Astrocyte (in vitro differentiated cells and primary cell): ENCODE measurements at places on chromosomes 4 and X. TPM values are rescaled to one million over a fixed set of nuclear protein-coding genes. Genes with fewer than 3 reads are reported as not detected.

ZXDB gene
- 4.8 and 5.1 TPM in 2 replicates for total RNA-seq

UGT2B17 gene
- not detected in 2 replicates for total RNA-seq

XK gene
- total RNA-seq: 0.17 and 0.25 TPM in 2 replicates

PRSS12 gene
- 2.1 and 4.1 TPM in 2 replicates for total RNA-seq

ZNF157 gene
- total RNA-seq: 0.17 and 0.54 TPM in 2 replicates

ETDB gene
- total RNA-seq: not detected in 2 replicates

STK32B gene
- 2.1 and 2.9 TPM in 2 replicates for total RNA-seq

FAM241A gene
- 1.5 and 1.7 TPM in 2 replicates for total RNA-seq

F8A1 gene
- 24.8 and 25.6 TPM in 2 replicates for total RNA-seq

CC2D2A gene
- 14.0 and 16.0 TPM in 2 replicates for total RNA-seq

HTT gene
- total RNA-seq: 62.8 and 65.2 TPM in 2 replicates

DNA sequence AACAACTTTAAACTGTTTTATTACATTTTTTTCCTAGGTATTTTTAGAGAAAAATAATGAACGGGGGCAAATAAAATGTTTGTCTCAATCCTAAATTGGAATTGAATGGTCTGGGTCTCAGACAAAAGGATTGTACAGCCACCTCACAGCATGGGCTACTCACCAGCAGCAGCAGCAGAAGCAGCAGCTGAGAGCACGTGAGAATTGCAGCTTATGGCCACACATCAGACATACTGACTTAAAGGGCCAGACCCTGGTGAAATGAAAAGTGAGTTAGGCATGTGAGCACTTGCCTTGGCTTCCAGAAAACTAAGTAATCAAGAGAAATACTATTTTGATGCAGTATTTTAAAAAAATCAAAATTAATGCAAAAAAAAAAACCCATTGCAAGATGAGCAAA is 56.6 kb downstream of the AASDH start:
- no peak for DNase-seq

DNA sequence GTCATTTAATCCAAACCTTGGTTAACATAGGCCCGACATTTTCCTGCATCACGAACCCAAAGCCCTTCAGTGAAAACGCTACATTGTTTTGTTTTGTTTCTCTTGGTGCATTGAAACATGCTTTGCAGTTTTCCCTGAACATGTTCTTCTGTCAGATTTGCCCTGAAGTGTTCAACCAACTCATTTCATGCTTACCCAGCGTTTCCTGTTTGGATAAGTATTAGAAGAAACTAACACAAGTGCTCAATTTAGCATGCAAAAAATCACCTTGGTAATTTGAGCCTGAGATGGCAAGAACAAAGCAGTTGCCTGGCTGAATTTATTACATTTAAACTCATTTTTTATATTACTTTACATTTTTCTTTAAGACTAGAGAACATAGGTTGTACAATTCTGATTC is 160.1 kb upstream of the VCX3A start:
- DNase-seq: no peak

GRCh38 chrX:38796946-38797345 is 4.3 kb upstream of the MID1IP1 start:
- DNase-seq: peak; percentile 63

GRCh38 chr4:175584901-175585300 is 227.2 kb downstream of the GPM6A start:
- no peak for DNase-seq

DNA sequence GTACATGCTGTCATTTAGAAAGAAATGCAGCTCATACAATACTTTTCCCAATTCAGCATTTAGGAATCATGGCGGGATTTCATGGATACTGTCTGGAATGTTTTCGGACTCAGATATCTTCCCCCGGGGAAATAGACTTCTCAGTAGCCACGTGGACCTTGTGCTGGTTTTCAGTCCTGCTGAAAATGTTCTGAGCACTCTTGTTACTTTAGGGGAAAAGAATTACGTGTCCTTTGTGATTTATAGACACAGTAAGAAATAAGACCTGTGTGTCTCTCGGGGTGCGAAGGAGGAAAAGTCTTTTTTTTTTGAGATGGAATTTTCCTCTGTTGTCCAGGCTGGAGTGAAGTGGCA is 3.8 kb downstream of the CD99 start:
- no peak for DNase-seq

DNA sequence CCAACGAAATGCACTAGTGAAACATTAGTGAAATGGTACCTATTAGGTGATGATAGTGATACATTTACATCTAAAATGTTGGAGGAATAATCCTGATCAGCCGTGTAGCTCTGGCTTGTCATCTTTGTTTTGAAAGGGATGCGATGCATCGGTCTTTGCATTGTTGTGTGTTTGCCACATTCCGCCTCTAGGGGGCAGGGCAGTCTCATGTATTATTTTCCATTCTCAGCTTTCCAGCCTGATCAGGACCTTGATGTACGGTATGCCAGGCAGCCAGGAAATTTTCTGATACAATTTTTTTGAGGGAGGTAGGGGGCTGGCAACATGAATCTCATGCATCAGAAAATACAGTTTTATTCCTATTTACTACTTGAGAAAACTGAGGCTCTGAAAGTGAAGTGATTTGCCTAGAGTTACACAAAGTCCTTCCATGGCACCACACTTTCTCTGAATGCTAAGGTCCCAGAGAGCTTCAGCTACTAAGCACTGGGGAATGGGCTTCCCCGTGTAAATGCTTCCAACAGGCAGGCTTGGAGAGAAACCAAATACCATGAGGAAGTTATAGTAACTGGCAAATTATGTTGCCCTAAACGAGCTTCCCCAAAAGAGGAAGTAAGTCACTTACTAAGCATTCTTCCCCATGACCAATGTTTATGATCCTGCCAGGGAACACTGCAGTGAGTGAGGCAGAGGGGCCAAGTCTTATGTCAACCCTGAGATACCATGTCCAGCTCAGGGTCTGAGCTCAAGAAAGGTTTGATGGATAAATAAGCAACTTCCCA is 31.8 kb upstream of the IQSEC2 start:
- peak; percentile 43 for DNase-seq

GRCh38 chr4:184345573-184345922 is 127.9 kb upstream of the ENPP6 start:
- DNase-seq: no peak

- DNase-seq: no peak
These were observed 41.4 kb upstream of the MAB21L2 start for GRCh38 chr4:150540536-150540935.

DNA sequence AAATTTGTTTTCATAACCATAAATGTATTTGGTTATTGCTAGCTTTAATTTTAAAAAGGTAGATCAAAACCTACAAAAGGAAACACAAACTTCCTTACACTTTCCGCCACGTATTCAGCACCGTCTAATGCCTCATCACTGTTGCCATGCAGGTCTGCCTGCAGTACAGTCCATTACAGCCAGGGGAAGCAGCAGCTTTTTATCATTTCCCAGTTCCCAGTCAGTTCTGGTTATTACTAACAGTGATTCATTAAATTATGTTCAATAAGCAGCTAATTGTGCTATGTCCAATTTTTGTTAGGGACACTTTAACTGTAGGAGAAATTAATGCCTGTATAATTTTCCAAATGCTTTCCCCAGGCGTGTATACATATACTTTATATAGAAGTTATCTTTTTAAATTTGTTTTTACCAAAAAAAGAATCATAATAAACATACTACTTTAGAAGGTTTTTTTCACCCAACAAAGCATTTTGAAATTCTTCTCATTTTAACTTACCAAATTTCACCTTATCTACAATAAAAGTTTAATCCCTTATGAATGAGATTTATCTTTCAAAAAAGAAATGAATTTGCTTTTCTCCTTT is 93.3 kb downstream of the ANXA3 start:
- peak; percentile 77 for DNase-seq

DNA sequence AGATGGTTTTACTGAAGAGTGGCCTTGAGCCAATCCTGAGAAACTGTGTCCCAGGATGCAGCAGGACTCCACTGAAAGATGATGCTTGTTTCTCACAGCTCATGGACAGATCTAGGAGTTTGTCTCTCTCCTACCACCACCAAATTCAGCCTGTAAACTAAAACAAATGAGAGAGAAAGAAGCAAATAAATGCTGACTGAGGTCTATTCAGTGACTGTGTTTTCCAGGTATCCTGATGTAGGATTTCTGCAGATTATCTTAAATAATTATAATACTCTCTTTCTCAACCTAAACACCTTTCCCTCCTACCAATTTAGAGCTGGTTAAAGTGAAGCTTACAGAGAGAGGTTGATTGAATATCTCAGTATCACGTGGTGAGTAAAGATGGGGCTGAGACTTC is 599.6 kb upstream of the LCORL start:
- DNase-seq: no peak

- DNase-seq: no peak
These were observed 125.6 kb upstream of the S100G start for GRCh38 chrX:16524316-16524715.

GRCh38 chr4:88264336-88264735 is 20.0 kb downstream of the PPM1K start:
- no peak for DNase-seq

GRCh38 chr4:186669159-186669731 is 54.4 kb downstream of the FAT1 start:
- DNase-seq: peak; percentile 71

- DNase-seq: no peak
These were observed 235.4 kb downstream of the MGST2 start for GRCh38 chr4:139900964-139901376.

- no peak for DNase-seq
These were observed 163.5 kb upstream of the EMCN start for GRCh38 chr4:100681289-100681688.

- peak; percentile 34 for DNase-seq
These were observed 220.2 kb upstream of the UGT8 start for GRCh38 chr4:114378305-114378903.

- no peak for DNase-seq
These were observed 437.9 kb upstream of the BOD1L1 start for GRCh38 chr4:14065406-14065805.

- no peak for DNase-seq
These were observed 3.0 kb upstream of the USP46 start for GRCh38 chr4:52661966-52662690.
